ENCODE measurements at places on chromosomes 13 and 19. TPM values are rescaled to one million over a fixed set of nuclear protein-coding genes. Genes with fewer than 3 reads are reported as not detected.

CADM4 gene
- 21.1 TPM for total RNA-seq

SERPINE3 gene
- not detected for total RNA-seq

ADAMTS10 gene
- 58.7 TPM for total RNA-seq

CCDC169 gene
- total RNA-seq, result 3.1 TPM

CABP5 gene
- total RNA-seq, result not detected

REEP6 gene
- total RNA-seq, result 2.3 TPM

UHRF1 gene
- 16.8 TPM for total RNA-seq

PSG11 gene
- total RNA-seq, result not detected

LPAR2 gene
- 35.5 TPM for total RNA-seq

KIR2DL4 gene
- total RNA-seq, result not detected

ABHD17A gene
- 283 TPM for total RNA-seq

VSIG10L gene
- 5.9 TPM for total RNA-seq

HSPB6 gene
- total RNA-seq, result not detected

ZNF836 gene
- 15.4 TPM for total RNA-seq

CCDC122 gene
- 7.1 TPM for total RNA-seq

IGFL2 gene
- total RNA-seq, result not detected

KIR2DL3 gene
- not detected for total RNA-seq

CEACAM8 gene
- total RNA-seq, result not detected

HPN gene
- 1.3 TPM for total RNA-seq

THSD8 gene
- 14.2 TPM for total RNA-seq

CGB3 gene
- total RNA-seq, result not detected

FCAR gene
- not detected for total RNA-seq
